ENCODE measurements at places on chromosomes 5 and 9.

- DNase-seq = no peak
Measured at GRCh38 chr5:69268899-69269298, 34.2 kb downstream of the CDK7 start.

- DNase-seq = no peak
Measured at GRCh38 chr9:132750668-132751067, 80.4 kb downstream of the GTF3C4 start.

DNA sequence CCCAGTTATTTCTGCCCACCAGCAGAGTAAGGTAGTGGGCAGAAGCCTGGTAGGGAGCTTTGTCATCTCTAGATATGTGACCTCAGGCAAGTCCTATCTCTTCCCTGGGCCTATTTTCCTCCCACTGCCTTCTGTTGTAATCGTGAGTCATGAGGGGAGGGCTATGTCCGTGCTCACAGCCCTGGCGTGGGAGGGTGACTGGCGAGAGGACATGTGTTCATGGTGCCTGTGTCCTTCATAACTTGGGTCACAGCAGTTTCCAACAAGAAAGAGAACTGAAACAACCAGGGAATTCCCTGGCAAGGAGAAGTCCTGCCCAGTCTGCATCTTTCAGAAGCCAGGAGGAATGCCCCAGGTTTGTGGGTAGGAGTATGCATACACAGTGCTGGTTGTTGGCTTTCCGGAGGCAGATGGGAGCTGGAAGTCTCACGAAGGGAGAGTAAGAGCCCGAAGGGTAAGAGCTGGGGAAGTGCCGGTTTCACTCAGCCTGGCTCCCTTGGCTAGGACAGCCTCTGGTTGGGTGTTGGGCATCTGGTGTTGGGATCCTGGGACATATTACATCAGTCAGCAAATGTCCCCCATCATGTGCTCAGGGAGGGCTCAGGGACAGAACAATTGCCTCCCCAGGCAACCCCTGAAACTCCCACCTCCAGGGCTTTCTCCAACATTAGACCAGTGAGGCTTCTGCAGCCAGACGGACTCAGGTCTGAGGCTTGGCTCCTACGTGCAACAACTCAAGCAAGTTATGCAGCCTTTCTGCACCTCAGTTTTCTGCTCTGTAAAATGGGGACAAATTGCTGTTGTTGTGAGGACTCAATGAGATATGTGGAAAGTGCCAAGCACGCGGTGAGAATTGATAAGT is 4.3 kb upstream of the TIFAB start:
- no peak for DNase-seq

GRCh38 chr9:137678202-137678601 is 59.4 kb downstream of the EHMT1 start:
- no peak for DNase-seq

DNA sequence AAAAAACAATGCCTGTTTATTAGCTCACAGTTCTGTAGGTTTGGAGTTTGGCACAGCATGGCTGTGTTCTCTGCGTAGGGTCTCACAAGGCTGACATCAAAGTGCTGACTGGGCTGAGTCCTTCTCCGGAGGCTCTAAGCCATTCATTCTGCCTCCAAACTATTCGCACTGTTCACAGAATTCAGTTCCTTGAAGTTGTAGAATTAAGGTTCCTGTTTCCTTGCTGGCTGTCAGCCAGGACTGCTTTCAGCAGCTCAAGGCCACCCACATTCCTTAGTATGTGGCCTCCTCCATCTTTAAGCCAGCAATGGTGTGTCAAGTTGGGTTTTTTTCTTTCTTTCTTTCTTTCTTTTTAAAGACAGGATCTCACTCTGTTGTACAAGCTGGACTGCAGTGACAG is 161.9 kb downstream of the CDH6 start:
- no peak for DNase-seq

DNA sequence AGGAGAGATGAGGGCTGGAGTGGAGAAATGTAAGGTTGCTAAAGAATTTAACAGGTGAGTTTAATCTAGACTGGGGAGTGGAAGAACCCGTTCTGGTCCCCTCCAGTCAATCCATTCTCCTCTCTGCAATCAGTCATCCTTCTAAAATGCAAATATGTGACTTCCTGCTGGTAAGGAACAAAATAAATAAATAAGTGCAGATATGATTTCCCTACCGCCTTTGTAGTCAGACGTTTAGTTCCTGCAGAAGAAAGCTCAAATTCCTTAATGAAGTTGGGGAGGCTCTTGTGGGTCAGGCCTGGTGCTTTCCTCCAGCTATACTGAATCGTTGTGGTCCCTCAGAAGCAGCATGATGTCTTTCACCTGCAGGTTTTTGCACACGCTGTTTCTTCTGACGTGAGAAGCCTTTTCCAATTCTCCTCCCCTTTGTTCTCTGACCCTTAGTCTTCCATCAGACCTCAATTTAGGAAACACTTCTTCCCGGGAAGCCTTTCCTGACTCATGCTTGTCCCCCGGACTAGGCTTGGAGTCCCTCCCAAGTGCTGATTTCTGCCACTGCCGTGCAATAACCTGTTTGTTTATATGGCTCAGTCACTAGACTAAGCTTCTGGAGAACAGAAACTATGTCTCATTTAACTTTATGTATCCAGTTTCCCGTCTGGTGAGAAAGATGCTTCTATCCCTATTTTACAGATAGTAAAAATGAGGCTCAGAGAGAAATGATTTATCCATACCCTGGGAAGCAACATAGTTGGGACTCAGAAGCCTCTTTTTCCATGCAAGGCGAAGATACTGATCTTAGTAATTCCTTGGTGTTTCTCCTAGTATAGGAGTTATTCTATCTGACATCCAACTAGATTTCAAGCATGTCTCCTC is 1.3 kb downstream of the ATP6V1G1 start:
- no peak for DNase-seq

DNA sequence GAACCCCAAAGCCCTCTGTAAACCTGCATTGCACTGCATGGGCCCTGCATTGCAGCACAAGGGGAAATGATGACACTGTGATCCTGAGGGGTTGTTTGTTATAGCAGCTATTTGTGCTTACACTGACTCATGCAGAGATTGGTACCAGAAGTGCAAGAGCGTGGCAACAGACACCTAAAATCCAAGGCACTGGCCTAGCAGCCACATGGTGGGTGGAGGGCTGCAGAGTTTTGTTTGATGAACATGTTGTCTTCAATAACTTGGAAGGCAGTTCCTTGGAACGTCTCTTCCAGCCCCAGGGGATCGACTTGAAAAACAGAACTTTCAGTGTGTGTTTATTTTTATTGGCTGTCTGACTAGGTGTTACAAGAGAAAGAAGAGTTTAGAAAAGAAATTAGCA is 14.5 kb downstream of the FCN2 start:
- DNase-seq = no peak

- no peak for DNase-seq
Measured at GRCh38 chr9:35044071-35044470, 28.4 kb downstream of the VCP start.

DNA sequence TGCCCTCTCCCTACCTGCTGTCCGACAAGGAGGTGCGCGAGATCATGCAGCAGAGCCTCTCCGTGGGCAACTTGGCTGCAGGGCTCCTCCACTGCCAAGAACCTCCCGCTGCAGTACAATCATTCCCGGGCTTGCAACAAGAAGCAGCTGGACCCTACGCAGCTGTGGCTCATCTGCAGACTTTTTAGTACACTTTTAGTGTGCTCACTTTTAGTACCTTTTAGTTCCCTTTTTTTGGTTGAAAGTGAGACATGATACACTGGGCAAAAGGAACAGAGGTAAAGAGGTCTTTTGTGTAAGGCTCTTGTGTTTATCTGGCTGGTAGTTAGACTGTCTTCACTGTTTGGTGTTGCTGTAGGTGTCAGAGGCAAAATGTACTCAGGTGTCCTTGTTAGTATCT is 58.1 kb upstream of the SPTLC1 start:
- no peak for DNase-seq

DNA sequence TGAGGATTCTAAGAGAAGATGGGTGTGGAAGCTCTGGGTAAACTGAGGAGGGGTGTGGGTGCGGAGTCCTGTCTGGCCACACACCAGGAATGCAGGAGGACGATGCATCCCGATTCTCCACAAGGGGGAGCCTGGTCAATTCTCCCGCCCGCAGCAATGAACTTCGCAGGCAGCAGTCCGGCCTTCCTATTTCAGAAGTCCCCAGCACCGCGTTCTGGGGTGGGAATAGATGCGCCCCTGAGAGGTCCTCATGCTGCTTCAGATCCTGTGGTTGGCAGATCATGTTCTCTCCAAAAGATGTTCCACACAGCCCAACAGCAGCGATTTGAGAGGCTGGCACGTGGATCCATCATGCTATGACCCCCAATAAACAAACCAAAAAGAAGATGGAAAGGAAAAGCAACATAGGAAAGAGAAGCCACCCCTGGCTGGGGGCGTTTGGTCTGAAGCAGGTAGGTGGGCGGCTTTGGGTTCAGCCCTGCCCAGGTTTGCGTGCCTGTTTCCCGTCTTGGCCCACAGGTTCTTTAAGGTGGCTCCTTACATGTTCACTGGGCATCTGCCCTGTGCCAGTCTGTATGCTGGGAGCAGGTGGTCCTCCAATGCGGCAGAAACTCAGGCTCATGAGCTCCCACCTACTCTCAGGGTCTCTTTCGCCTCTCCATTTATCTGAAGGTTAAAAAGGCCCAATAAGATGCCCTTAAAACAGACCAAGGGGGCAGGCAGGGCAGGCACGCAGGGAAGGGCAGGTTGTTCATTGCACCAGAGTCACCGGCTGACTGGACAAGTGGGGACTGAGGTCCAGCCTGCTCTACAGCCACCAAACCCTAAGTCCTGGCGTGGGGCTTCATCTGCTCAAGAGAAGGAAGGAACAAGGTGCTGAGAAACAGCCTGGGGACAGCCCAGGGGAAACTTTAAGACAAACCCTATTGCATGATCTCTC is 171.6 kb downstream of the PAX5 start:
- DNase-seq = no peak

DNA sequence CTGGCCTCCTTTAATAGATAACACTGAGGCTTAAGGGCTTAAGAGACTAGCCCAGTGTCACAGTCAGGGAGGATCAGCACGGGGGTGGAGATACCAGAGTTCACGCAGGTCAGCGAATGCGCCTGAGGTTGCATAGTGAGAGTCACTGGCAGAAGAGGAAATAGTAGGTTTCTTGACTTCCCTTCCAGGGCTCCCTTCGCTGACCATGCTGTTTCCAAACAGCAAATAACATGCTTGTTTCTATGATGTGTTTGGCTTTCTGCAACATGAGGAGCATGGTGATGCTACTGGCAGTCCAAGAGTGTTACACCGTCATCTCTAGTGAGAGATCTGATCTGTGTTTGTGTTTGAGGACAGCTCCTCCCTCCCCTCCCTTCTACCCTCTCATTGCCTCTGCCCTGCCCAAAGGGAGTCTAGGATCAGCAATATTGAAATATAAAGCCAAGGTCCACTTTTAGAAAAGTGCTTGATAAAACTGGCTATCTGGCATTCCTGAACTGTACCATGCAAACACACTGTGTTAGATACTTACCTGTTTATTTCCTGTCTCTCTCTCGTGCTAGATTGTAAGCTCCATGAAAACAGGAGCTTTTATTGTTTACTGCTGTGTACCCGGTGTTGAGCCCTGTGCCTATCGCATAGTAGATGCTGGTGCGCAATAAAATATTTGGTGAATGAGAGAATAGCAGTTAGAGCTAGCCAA is 12.3 kb downstream of the TLE4 start:
- DNase-seq = peak; percentile 14

DNA sequence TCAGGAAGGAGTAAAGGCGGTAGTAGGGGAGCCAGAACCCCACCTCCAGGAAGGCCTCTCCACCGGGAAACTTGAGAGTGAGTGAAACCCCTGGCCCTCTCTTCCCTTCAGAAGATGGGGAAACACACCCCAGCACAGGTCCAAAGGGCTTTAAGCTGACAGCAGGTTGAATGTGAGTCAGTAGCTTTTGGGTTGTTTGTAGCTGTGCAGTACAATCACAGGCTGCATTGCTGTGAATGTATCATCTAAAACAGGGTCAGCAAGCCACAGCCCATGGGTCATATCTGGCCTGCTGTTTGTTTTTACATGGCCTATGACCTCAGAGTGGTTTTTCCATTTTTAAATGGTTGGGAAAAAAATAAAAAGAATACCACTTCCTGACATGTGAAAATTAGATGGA is 10.0 kb downstream of the OTULINL start:
- DNase-seq = no peak

DNA sequence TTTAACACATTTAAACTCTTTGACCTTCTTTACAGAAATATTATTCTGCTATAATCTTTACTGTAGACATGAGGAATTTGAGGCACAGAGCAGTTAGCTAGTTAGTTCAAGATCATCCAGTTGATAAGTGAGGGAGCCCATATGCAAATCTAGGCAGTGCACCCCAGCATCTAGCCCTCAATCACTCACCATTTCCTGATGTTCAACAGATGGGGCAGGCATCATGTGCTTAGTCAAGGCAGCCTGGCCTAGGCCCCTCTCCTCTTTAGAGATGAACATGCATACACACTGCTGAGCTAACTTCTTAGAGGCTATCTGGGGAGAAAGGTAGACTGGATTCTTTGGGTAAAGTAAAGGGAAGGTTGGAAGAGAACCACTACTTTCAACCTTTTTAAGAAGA is 206.8 kb upstream of the SLC24A2 start:
- no peak for DNase-seq

DNA sequence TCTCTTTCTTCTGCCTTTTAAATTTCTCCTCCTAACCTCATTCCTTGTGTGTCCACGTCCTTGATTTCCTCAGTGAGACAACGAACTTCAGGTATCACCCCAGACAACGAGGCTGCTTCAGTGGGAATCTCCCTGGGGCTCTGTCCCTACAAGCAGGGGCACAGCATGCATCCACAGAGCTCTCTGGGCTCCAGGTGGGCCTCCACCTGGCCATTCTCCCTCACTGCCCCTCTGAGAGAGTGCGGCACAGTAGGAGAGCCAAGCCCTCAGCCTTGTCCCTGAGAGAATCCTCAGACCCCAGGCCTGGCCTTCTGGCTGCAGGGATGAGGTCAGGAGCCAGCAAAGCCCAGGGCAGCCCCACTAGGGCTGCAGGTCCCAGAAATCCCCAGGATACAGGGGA is 105.3 kb downstream of the LHFPL2 start:
- DNase-seq = no peak

- DNase-seq = no peak
Measured at GRCh38 chr5:78500871-78501270, 140.5 kb downstream of the SCAMP1 start.

DNA sequence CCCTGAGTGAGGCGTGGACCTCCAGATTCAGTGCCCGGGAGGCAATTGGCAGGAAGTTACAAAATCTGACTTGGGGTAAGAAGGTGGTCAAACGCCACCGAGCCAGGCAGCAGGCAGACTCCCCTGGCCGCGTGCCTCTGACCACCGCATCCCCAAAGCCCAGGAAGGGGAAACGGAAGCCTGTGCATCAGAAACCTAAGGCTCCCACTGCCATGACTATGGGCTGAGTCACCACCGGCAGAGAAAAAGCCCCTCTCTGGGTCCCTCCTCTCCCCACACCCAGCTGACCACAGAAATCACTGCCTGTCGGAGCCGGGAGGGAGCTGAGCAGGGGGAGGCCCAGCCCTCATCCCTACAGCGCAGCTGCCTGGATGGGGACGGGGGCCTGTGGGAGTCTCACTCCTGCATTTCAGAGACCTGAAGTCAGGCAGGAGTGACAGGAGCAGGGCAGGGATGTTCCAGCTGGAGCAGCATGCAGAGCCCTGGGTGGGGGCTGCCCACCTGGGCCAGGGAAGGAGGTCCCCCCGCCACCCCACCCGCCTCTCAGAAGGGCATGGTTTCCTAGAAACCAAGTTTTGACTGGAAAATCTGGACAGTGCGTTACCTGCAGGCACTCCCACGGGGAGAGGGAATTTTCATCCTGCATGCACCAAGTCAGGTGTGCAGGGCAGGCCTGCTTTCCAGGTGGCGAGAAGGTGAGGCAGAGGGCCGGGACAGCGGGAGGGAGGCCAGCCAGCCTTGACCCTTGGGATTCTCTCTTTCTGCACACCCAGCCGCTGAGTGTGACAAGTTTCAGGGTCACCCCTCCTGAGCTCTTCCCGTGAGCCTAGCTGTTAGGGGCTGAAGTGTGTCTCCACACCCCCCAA is 68.2 kb downstream of the LRSAM1 start:
- DNase-seq = no peak

GRCh38 chr5:87022415-87022814 is 245.3 kb upstream of the RASA1 start:
- no peak for DNase-seq
